Vagina (tissue), 2 donors: ENCODE measurements at places on chromosomes 12 and 14. TPM values are rescaled to one million over a fixed set of nuclear protein-coding genes. Genes with fewer than 3 reads are reported as not detected.

GRCh38 chr14:99121319-99121875 lies 150.6 kb downstream of the BCL11B start:
- peak; percentile 88 for DNase-seq

GRCh38 chr14:29462772-29463171 lies 464.9 kb downstream of the PRKD1 start:
- no peak for DNase-seq

DNA sequence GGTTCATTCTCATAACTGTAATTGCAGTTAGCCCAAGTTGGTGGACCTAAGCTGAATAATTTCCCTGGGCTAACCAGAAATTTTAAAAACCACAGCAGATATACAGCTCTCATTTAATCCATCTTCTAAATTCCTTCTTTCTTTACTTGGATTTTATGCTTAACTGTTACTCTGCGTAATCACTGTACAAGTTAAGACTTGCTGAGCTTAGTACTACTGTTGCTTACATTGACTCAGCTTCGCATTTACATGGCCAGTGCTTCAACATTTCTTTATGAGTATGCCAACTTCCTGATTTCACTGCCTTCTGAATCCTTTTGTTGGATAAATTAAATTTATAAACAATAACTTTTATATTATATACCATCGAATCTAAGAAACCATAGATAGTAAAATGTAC lies 147.4 kb downstream of the SLC38A4 start:
- DNase-seq: no peak

- no peak for DNase-seq
Measured at GRCh38 chr12:94263905-94264561, 115.7 kb downstream of the PLXNC1 start.

Gene IGFBP6
- 684 TPM for total RNA-seq

DNA sequence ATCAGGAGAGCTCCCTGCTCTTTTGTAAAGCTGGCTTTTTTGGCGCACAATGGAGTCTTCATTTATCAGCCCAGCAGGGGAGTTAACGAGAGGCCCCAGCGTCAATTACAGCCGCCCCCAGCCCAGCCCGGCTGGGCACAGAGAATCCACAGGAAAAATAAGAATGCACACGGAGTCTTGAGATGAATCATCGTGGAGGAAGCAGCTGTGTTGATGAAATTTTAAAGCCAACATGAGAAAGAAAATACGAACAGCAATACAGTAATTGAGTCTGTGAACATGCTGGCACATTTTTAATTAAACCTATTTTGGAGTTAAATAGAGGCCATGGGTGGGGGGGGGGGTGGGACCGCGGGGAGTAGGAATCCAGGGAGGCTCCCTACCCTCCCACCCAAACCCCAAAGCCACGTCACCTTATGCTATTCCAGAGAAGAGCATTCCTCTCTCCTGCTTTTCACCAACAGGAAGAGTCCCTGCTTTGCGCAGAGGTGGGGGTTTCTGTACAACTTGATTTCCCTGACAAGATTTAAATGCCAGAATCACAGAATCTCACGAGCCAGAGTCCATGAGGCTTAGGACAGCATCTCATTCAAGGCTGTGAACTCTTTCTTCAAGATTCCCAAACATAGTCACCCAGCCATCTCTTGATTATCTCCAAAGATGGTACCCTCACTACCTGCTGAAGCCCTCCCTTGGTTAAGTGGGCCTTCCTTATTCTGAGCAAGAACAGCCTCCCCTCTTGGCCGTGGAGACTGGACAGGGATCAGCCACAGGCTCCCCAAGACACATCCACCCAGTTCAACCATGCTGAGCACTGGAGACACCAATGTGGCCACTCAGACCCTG lies 50.3 kb downstream of the CCNK start:
- DNase-seq: no peak

Gene PLEKHG7
- total RNA-seq: not detected

DNA sequence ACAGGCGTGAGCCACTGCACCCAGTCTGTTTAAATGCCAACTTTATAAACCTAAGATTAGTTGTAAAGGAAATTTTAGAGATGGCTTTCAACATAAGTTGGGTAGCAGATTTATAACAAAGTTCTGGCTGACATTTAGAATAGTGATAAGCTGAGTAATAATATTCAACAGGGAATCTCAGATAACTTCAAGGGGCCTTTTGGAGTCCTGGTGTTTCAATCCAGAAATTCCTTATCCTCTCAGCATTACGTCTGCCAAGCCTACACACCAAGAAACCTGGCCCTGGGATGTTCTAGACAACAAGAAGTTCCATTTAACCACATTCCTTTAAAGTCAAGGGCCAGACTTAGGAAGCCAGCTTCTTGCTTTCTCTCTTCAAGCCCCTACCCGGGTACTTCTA lies 59.5 kb upstream of the DYRK2 start:
- no peak for DNase-seq

GRCh38 chr14:52834440-52834842 lies 43.0 kb upstream of the GNPNAT1 start:
- DNase-seq: no peak
